T-helper 17 cell (primary cell): ENCODE measurements at places on chromosomes 7 and 10. TPM values are rescaled to one million over a fixed set of nuclear protein-coding genes. Genes with fewer than 3 reads are reported as not detected.

CYREN gene
- total RNA-seq, result 21.0 TPM

IL6 gene
- 0.57 TPM for total RNA-seq

GRCh38 chr7:66950311-66950710 lies 29.3 kb downstream of the TMEM248 start:
- no peak overlapping the region for H3K27ac ChIP-seq
- peaks cover 2% of the 10 kb centered on the region for H3K4me1 ChIP-seq

GRCh38 chr10:89516149-89516832 lies 19.1 kb downstream of the SLC16A12 start:
- no peak overlapping the region for H3K4me3 ChIP-seq
- H3K27ac ChIP-seq, result no peak overlapping the region
- H3K27me3 ChIP-seq, result peaks cover 5% of the 10 kb centered on the region
- DNase-seq, result no peak
- peaks cover 2% of the 10 kb centered on the region for H3K4me1 ChIP-seq
- H3K36me3 ChIP-seq, result no peaks in the 10 kb centered on the region

DNA sequence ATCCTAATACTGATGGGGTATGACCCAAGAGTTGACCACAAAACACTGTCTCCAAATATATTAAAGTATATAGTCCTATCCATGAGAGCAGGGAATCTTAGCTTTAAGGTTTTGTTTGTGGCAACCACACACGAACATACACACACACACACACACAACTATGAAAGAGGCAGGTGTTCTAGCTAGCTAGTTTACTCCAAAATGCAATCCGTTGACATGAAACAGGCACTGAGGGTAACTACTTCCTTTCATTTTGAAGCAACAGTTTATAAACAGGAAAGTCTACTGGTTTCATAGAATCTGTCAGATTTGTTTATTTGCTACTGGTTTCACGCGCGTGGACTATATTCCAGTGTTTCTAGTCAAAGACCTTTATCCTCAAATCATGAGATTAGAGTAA lies 14.8 kb downstream of the HTR5A start:
- H3K4me3 ChIP-seq, result no peak overlapping the region
- H3K4me1 ChIP-seq, result no peaks in the 10 kb centered on the region
- H3K36me3 ChIP-seq, result no peaks in the 10 kb centered on the region
- H3K27ac ChIP-seq, result no peak overlapping the region

GJD4 gene
- total RNA-seq, result not detected
